Uterine smooth muscle cell (primary cell): ENCODE measurements at places on chromosomes 1 and 21. TPM values are rescaled to one million over a fixed set of nuclear protein-coding genes. Genes with fewer than 3 reads are reported as not detected.

CLEC20A gene
- not detected in 2 replicates for total RNA-seq

SUCO gene
- total RNA-seq, result 37.1 and 52.1 TPM in 2 replicates

PLEKHO1 gene
- 66.5 and 69.4 TPM in 2 replicates for total RNA-seq

IFT25 gene
- 23.0 and 24.8 TPM in 2 replicates for total RNA-seq

LCE2B gene
- total RNA-seq, result not detected in 2 replicates

RGS18 gene
- not detected in 2 replicates for total RNA-seq

MAGOH gene
- 23.2 and 44.9 TPM in 2 replicates for total RNA-seq
